ENCODE measurements at places on chromosomes 16 and 17.

- no peak for DNase-seq
Measured at GRCh38 chr17:5272322-5272721, 9.8 kb upstream of the RABEP1 start.

- peak; percentile 53 for DNase-seq
Measured at GRCh38 chr16:80369138-80369958, 171.4 kb upstream of the DYNLRB2 start.

- peak; percentile 57 for DNase-seq
Measured at GRCh38 chr17:39634384-39634871, 2.5 kb upstream of the STARD3 start.

- DNase-seq: no peak
Measured at GRCh38 chr16:12213180-12213579, 236.6 kb downstream of the SNX29 start.

GRCh38 chr16:12304861-12305596, 328.5 kb downstream of the SNX29 start:
- DNase-seq: no peak

DNA sequence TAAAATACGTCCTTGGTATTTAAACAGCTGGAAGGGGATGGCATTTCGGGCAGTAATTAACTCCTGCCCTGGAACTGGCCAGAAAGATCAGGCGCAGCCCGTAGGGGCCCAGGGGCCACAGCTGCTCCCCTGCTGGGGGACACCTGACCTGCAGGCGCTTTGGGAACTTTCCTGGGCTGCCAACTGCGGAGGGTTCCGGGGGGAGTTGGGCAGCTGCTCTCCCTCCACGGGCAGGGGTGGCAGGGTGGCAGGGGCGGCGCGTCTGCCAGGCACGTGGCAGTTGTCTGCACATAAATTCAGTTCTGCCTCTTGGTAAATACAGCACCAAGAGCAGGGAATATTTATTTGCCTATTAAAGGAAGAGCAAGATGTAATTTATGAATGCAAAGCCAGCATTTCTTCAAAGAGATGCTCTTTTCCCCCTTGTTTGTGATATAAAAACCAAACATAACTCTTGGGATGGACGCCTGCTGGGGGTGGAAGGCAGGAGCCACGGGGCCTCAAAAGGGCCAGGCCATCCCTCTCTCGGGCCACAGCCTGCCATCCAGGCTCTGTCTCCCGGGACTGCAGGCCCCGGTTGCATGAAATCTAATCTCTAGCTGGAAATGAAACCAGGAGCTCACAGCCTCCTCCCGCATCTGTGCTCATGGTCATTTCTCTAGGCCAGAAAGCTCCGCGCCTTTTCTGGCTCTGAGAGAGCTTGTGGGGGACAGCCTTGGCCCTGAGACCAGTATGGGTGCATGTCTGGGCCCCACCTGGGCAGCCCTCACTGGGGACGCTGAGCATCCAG, 29.9 kb upstream of the CHMP6 start:
- no peak for DNase-seq

- peak; percentile 52 for DNase-seq
Measured at GRCh38 chr16:69373019-69373418, 12.8 kb downstream of the TERF2 start.

DNA sequence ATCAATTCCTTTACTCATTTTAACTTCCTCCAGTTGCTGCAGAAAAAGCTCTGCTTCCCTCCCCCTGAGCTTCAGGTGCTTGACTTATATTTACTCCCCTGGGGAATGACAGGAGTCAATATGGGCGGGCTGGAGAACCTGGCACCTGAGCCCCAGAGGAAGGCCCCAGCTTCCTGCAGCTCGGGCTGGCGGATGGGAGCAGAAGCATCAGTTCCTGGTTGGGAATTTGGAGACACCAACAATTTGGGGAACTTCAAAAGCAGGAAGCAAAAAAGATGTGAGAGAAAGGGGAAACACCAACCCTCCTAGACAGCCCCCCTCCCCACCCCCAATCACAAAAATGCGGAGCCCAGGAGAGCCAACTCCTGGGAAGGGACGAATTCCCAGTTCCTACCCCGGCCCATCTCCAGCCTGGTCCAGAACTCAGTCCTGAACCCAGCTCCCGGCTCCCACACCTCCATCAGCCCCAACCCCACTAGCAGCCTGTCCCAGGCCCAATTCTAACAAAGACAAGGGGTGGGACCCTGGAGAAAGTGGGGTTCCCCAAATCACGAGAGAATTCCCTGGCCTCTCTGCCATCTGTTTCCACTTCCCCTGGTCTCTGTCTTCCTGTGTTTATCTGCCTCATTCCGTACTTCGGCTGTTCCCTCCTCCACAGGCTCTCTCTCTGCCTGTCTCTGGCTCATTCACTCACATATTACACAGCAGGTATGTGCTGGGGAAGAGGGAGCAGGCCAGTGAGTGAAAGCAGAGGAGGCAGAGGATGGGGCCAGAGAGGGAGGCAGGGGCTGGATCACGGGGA, 16.2 kb upstream of the ASGR2 start:
- no peak for DNase-seq

- no peak for DNase-seq
Measured at GRCh38 chr16:6059671-6060070, 962.1 kb upstream of the EEF2KMT start.

DNA sequence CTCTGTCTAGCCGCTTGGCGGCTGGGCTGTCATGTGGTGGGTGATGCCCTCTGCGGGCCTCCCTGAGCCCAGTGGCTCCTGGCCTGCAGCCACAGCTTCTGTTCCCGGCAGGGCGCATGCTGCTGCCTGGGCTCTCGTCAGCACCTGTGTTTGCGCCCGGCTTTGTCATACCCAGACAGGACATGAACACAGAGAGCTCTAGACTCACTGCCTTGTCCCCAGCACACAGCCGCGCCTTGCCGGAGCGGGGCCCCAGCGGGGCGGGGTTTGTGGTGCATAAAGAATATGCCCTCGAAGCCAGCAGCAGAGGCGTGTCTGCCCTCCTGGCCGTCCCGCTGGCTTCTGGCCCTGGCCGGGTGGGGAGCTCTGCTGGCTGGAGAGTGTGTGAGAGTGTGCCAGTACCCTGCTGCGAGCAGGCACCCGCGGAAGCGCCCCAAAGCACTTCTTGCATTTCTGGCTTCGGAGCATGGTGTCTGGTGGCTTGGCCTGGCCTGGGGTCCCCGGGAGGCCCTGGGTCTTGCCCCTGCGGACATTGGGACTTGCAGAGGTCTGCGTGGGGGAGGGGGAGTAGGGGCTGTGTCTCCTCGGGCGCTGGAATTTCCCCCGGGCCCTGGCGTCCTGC, 14.4 kb downstream of the ASPSCR1 start:
- DNase-seq: peak; percentile 86

DNA sequence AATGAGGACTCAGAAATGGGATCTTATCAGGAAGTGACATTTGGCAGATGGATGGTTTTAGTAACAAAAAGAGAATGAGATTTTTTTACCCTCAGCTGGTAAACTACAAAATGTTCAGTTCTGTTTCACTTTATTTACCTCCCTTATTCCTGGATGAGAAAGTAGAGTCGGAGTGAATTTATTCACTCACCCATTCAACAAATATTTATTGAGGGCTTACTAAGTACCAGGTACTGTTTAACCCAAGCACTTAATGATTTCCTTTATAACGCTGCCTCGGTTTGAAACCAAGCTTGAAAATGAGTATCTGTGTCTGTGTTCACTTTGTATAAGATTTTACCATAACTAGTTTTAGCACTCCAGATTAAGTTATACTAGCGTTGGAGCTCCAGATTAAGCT, 38.1 kb downstream of the CDRT15 start:
- DNase-seq: no peak

- no peak for DNase-seq
Measured at GRCh38 chr17:43966276-43966675, 12.5 kb upstream of the PYY start.

DNA sequence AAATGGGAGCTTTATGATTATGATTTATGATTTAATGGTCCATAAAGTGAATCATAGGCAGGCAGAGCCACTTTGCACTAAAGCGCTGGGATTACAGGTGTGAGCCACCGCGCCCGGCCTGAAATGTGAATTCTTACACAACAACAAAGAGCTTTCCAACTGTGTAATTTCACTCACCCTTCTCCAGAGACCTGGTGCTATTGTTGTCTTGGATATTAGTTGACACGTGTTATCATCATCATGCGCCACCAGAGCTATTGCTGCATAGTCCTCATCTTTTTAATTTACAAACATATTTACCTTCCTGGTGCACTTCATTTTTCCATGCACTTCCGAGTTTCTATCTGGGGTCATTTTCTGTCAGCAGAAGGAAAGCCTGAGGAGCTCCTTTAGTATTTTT, 4.8 kb upstream of the UTS2R start:
- no peak for DNase-seq

GRCh38 chr16:86818671-86819532, 240.6 kb downstream of the FOXL1 start:
- DNase-seq: no peak

GRCh38 chr17:61247439-61247838, 152.2 kb upstream of the TBX2 start:
- no peak for DNase-seq

DNA sequence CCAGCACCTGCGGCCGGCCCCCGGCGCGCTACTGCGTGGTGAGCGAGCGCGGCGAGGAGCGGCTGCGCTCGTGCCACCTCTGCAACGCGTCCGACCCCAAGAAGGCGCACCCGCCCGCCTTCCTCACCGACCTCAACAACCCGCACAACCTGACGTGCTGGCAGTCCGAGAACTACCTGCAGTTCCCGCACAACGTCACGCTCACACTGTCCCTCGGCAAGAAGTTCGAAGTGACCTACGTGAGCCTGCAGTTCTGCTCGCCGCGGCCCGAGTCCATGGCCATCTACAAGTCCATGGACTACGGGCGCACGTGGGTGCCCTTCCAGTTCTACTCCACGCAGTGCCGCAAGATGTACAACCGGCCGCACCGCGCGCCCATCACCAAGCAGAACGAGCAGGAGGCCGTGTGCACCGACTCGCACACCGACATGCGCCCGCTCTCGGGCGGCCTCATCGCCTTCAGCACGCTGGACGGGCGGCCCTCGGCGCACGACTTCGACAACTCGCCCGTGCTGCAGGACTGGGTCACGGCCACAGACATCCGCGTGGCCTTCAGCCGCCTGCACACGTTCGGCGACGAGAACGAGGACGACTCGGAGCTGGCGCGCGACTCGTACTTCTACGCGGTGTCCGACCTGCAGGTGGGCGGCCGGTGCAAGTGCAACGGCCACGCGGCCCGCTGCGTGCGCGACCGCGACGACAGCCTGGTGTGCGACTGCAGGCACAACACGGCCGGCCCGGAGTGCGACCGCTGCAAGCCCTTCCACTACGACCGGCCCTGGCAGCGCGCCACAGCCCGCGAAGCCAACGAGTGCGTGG, 1.5 kb downstream of the NTN1 start:
- no peak for DNase-seq

GRCh38 chr17:62444063-62444462, 20.4 kb downstream of the METTL2A start:
- no peak for DNase-seq

- DNase-seq: no peak
Measured at GRCh38 chr17:78557598-78558039, 19.6 kb downstream of the DNAH17 start.

DNA sequence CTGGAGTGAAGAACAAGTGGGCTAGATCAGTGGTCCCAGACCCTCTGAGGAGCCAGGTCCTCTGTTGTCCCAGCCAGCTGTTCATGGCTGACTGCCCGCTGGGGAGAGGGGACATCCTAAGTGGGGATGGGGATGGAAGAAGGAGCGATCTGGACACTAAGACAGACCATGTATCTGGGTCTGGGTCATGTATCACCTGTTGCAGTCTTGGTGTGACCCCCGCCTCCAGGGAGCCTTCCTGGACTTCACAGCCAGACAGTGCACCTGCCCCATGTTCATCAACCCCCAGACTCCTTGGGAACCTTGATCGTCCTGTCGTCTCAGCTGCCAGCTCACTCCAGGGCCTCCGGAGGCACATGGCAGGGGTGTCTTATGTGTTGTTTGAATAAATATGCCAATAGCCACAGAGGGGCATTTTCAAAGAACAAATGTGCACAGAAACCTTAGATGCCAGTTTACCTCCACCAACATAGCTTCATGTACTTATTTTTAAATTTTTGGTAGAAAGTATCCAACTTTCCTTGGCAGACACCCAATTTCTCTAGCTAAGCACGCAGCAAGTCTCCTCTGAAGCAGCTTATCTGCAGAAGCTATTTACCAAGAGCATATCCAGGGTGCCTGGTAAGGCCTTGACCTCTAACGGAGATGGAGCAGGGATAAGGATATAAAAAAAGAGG, 43.2 kb downstream of the CRISPLD2 start:
- no peak for DNase-seq

DNA sequence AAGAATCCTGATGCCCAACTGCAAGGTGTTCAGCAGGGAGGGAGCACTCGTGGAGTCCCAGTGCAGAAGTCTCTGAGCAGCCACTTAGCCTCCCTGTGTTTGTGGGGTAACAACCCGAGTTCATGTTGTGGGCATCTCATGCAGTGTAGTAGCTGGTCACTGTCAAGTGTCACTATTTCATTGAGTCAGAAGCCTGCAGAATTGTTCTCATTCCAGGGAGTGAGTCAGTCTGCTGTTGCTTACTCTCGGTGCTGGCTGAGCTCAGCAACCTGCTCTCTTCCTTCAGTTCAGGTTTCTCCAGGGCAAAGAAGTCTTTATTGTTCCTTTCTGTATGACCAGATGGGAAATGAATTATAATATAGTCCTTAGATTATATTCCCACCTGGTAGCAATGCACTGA, 24.1 kb downstream of the HMOX2 start:
- no peak for DNase-seq

DNA sequence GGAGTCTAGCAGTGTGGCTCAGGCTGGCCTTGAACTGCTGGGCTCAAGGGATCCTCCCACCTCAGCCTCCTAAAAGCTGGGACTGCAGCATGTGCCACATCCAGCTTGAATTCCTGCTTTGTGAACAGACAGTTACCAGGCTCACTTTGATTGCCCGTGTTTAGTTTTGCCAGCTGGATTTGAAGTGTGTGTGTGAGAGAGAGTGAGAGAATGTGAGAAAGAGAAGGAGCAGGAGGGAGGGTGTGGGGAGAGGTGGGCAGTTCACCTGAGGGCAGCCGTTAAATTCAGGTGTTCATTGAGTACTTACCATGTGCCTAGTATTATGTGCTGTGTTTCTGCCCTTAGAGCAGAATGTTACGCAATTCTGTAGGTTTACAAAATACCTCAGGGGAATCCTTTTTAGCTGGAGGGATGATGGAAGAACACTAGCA, 4.7 kb downstream of the DUSP14 start:
- DNase-seq: no peak

- no peak for DNase-seq
Measured at GRCh38 chr17:31811101-31811500, 47.9 kb downstream of the COPRS start.

DNA sequence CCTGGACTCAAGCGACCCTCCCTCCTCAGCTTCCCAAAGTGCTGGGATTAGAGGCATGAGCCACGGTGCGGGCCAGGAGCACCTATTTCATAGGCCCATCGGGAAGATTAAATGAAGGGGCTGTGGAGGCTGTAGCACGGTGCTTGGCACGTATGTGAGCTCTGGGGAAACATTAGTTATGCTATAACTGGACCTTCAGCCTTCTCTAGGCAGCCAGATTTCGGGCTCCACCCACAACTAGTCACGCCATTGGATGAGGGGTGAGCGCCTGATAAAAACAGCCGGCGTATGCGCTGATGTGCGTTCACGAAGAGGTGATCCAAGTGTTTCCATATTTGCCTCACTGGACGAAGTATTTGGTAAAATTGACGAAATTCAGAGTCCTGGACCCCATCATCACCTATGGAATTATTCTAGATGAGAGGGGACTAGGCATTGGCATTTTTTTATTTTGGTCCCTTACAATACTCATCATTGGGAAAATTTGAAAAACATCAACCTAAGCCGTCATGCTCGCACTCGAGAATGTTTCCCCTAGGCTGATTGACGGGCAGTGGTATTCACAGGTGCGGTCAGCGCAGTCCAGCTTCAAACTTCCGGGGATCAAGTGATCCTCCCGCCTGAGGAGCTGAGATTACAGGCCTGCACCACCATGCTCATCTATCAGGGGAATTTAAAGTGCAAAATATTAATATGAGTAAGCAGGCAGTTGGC, 1.8 kb upstream of the ANKRD11 start:
- no peak for DNase-seq

Data from HuH-7 (cell line).